CD4-positive, alpha-beta T cell treated with Interferon alpha-2 for 1 hour (primary cell): ENCODE measurements at places on chromosomes 13 and 19.

DNA sequence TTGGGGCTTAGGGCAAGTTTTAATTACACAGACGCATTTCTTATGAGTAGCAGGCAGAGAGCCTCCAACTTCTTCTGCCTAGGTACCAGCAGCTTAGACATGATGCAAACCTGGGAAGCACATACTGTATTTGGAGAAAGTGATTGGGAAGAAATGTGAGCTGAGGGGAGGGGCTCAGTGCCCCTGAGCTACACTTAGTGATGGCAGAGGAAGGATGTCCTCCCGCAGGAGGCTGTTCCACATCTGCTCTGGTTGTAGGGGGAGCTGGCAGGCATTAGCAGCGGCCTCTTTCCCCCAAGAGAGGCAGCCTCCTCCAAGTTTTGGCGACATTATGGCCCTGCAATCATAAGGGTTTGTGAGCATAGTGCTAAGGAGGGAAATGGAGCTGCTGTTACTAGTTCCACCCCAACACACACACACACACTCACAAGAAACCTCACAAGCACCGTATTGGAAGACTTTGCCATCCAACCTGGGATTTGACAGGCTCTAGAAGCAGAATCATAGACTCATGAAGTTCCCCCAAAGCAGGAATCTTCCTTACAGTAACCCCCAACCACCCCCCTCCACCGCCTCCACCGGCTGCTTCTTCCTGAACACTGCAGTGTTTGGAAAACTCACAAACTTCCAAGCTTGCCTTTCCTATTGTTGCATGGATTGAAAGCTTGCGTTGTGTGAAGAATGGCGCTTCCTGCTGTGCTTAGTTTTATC, 3.3 kb downstream of the ALOX5AP start:
- no peak for DNase-seq

DNA sequence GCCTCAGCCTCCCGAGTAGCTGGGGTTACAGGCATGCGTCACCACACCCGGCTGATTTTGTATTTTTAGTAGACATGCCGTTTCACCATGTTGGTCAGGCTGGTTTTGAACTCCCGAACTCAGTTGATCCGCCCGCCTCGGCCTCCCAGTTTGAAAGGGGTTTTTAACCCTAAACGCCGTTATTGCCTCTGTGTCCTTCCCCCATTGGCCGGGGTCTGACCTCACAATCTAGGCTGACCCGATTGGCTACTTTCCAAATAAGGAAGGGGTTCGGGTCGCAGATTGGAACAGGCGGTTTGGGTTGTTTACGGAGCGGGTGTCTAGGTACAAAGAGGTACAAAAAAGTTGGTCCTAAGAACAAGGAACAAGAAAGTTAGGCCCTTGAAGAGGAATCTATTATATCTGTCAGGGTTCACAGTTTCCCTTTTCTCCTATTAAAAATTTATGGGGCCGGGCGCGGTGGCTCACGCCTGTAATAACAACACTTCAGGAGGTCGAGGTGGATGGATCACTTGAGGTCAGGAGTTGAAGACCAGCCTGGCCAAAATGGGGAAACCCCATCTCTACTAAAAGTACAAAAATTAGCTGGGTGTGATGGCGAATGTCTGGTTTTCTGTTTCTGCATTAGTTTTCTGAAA, 1.0 kb downstream of the ZNF253 start:
- peak; percentile 73 for DNase-seq

DNA sequence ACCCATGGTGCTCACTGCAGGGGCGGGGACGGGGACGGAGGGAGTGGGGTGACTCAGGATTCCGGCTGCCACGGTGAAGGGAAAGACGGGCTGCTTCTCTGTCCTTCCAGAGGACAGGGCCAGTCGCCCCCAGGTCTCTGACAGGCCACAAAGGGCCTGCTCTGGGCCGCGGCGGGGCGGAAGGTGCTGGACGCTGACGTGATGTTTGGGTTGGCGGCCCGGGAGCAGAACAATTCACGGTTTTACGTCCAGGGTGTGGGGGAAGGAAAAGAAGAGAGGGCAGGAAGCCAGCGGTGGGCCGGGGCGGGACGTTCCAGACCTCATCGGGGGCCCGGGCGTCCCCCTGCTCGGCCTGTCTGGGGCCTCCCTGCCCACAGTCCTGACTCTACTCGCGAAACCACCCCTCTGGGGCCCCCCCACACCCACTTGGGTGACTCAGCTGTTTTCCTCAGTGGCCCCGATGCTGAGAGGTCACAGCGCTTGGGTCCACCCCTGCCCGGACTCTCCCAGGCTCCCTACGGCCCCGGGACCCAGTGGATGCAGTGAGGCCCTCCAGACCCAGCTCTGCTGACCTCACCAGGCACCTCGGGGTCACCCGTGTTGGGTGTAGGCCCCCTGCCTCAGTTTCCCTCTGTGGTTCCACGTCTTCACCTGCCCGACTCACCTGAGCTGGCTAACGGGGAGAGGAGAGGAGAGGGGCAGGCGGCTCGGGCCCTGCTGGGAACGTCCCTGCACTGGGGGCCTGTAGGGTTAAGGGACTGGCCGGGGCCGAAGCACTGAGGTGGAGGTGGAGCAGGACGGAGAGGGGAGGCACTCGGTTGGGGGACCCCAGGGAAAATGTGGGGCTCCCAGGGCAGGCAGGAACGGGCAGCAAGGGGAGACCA, 29.2 kb downstream of the PIP5K1C start:
- DNase-seq, result peak; percentile 15

DNA sequence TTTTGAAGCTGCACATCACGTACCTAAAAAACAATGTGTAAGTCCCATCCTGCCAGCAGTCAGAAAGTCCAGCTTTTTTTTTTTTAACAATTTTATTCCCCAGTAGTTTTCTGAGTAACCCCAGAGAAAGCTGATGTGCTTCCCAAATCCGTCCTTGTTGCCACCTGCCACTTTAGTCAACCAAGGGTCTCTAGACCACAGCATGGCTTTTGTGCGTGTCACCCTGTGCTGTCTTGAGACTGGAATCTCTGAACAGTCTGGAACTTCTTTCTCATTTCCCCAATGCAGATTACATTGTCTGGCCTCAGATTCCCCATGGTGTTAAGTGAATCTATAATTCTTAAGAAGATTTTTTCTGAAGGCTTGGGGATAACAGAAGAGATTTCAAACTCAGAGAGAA, 289.2 kb upstream of the KLF12 start:
- DNase-seq, result no peak

- no peak for DNase-seq
Observed at GRCh38 chr13:46571189-46571908, 18.4 kb downstream of the LRCH1 start.

- DNase-seq, result no peak
Observed at GRCh38 chr13:73096173-73096572, 37.4 kb downstream of the KLF5 start.

- DNase-seq, result no peak
Observed at GRCh38 chr13:95113601-95114000, 187.7 kb downstream of the ABCC4 start.

- DNase-seq, result no peak
Observed at GRCh38 chr13:36840718-36841250, 21.8 kb downstream of the RFXAP start.

GRCh38 chr13:28077231-28077630, 23.1 kb downstream of the FLT3 start:
- DNase-seq, result no peak
